ENCODE measurements at places on chromosomes 4 and X.

GRCh38 chr4:6695660-6696610 lies 2.3 kb downstream of the S100P start:
- DNase-seq: no peak

GRCh38 chrX:134981910-134982309 lies 8.9 kb upstream of the SMIM10 start:
- no peak for DNase-seq

DNA sequence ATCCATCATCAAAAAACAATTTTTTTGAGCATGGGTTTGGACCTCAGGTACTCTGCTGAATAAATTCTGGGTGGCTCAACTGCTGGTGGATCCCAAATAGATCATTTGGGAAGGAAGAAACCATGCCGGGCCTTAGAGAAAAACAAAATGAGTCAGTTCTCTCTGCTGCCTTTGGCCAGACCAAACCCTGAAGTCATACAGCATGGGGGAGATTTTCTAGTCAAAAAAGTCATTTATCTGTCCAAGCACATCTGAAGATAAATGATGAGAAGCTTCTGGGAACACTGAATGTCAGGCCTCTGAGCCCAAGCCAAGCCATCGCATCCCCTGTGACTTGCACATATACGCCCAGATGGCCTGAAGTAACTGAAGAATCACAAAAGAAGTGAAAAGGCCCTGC lies 261.4 kb downstream of the DHX15 start:
- DNase-seq: no peak

DNA sequence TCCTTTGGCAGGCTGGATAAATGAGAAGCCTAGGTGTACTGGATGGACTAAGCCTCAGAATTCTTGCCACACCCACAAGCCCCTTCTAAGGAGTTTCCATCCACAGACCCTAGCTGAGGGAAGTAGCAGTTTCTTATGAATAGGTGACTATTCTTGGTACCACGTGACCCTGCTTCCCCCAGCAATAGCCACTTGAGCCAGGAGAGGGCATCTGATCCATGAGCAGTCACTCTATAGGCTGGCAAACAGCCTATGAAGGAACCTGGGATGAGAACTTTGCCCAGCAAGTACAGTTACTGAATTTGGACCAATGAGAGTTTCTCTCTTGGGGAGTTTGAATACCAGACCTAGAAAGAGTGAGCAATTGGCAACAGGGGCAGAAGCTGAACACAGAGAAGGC lies 84.0 kb downstream of the RTL9 start:
- DNase-seq: no peak

DNA sequence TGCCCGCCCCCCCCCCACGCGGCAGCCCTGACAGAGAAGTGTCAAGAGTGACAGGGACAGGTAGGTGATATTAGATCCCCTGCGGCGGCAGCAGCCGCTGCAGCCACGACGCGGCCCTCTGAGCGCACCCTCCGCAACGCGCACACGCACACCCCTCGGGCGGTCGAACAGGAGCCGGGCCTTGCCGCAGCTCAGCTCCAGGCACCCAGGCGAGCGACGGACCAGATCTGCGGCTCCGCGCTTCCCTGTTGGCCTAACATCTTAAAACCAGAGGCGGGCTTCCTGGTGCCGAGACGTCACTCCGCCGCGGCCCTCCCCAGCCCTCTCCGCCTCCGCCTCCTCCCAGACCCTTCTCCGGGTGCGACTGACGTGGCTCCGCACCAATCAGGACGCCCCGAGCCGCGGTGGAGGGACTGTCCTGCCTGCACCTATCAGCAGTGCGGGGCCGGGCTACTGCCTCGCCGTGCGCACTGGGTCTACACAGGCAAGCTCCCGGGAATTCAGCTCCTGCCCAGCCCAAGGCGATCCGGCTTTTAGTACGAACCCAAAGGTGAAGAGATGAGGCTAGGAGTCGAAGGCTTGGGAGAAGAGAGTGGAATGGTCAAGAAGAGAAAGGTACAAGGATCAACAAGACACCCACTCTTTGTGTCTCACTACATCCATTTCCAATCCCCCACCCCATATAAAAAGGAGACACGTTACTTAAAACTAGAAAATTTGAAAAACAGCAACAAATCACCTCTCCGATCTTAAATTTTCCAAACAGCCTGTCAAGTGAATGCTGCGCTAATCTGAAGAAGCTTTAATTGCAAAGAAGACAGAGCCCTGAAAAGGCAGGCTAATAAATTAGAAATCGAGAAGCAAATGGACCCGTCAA lies at the start of gene PITX2:
Gene PITX2, minus strand, starts transcription at position 237 of the 877 bp plus-strand sequence. CDS start 617 bp downstream, outside the sequence.
- DNase-seq: peak; percentile 51

DNA sequence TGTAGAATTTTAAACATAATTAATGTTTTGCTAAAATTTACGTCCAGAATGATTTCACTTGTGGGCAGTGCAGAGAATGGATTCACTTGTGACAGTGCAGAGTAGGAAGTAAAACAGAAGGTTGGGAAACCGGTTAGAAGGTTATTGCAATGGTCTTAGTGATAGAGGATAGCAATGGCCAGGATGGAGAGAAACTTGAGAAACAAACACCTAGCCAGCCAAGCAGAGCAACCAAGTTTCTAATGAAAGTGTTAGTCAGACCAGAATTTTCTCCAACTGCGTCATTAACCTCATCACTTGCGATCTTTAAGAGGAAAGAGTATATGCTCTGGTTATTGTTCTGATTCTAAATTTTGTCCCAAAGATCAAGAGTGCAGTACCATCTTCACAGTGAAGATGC lies 50.0 kb upstream of the TBC1D9 start:
- no peak for DNase-seq

DNA sequence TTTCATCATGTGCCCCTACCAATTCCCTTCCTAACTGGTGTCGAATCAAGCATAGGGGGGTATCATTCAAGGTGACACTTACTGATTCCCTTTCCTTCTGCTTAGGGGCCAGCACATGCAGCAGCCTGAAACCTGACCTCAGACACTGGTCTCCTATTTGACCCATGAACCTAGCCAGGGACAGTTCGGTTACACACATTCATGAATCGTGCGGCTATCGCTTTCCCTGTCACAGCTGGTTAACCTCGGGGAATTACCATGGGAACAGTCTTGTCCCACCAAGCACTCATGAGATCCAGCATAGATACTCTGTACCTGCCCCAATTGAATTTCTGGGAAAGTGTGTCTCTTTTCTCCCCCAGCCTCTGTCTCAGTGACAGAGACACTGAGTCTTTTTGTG lies 140.4 kb downstream of the ZNF674 start:
- no peak for DNase-seq

DNA sequence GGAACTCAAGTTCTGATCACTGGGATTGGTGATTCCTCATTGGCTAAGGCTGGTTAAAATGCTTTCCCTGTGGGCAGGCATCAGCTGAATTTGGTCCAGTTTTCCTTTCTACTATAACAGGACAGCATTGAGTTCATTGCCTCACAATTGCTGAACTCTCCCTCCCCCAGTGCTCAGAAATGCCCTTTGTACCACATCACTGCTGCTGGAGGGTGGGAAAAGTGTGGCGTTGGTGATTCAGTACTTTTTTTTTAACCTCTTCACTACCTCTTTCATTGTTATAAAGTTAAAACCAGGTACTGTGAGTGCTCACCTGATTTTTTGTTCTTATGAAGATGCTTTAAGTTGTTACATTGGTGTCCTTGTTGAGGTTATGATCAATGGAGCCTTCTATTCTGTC lies 69.3 kb upstream of the IL2 start:
- DNase-seq: no peak

DNA sequence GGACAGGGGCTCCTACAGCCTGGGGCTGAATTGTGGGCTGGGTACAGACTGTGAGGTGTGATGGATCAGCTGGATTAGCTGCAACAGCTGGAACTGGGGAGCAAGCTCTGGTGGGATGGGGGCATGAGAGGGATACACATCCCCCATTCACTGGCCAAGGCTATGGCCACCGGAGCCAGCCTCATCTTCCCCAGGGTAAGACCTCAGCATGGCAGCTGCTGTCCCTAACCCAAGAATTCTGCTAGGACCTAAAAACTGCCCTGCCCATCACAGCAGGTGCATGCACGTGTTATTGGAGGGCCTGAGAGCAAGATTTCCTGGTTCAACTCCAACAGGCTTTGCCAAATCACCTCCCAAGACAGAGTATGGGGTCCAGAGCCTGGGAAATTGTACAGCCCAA lies 258.6 kb upstream of the AGTR2 start:
- no peak for DNase-seq

- no peak for DNase-seq
Observed at GRCh38 chr4:157221895-157222770, 1.6 kb downstream of the GRIA2 start.

GRCh38 chrX:37781814-37782213 lies 2.0 kb downstream of the CYBB start:
- no peak for DNase-seq

DNA sequence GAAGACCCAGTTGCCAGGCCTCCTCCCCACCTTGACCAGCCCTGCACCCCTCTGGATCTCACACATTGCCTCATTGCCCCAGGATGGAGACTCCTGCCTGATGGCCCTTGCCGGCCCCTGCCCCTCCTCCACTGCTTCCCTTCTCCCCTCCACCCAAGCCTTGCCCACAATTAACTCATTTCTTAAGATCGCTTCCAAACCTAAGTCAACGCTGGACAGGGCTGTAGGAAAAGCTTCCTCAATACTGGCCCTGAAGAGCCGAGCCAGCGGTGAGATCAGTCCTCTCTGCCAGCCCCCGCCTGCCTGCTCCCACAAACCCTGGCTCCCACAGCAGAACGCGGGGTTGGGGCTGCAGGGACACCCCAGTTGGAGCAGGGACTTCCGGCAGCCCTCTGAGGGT lies 7.5 kb upstream of the HAUS7 start:
- no peak for DNase-seq

- DNase-seq: no peak
Observed at GRCh38 chr4:123298801-123299200, 97.8 kb upstream of the SPRY1 start.

GRCh38 chr4:184021389-184021788 lies 116.3 kb downstream of the STOX2 start:
- no peak for DNase-seq

GRCh38 chr4:56671373-56671772 lies 9.7 kb downstream of the HOPX start:
- no peak for DNase-seq

- DNase-seq: no peak
Observed at GRCh38 chrX:134324359-134324758, 87.4 kb downstream of the CCDC160 start.

GRCh38 chr4:10074767-10075105 lies 41.9 kb downstream of the WDR1 start:
- no peak for DNase-seq

All from stimulated activated CD8-positive, alpha-beta memory T cell treated with anti-CD3 and anti-CD28 coated beads, Interleukin-15, amount 100 ng/mL, for 48 hours (primary cell).